ENCODE measurements at places on chromosomes 7 and 10.

GRCh38 chr10:14532473-14533251, 201.9 kb upstream of the FRMD4A start:
- H3K36me3 ChIP-seq, result peaks cover 19% of the 10 kb centered on the region
- peak overlapping the region; percentile 57 for H3K27ac ChIP-seq
- H3K4me3 ChIP-seq, result peak overlapping the region; percentile 35
- peaks cover 97% of the 10 kb centered on the region for H3K4me1 ChIP-seq
- no peak for DNase-seq
- no peaks in the 10 kb centered on the region for H3K27me3 ChIP-seq

- H3K4me1 ChIP-seq, result peaks cover 9% of the 10 kb centered on the region
- no peak overlapping the region for H3K27ac ChIP-seq
- H3K27me3 ChIP-seq, result no peaks in the 10 kb centered on the region
Measured at GRCh38 chr10:33483124-33483815, 148.8 kb upstream of the NRP1 start.

DNA sequence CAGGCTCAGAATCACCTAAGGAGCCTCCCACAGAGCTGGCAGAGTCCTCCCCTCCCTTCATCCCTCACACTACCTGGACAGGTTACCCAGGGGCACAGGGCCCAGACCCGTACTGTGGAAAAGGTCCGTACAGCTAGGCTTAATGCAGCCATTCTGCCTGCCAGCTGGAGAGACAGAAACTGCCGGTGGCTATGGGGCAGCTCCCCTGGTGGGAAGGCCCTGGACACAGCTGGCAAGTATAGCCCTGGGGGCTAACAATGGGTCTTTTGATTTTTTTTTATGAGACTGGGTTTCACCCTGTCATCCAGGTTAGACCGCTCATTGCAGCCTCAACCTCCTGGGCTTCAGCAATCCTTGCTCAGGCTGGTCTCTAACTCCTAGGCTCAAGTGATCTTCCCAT, 68.3 kb downstream of the GNA12 start:
- peaks cover 37% of the 10 kb centered on the region for H3K36me3 ChIP-seq
- H3K4me1 ChIP-seq, result peaks cover 16% of the 10 kb centered on the region
- H3K4me3 ChIP-seq, result no peak overlapping the region
- H3K27ac ChIP-seq, result no peak overlapping the region
- no peaks in the 10 kb centered on the region for H3K27me3 ChIP-seq

- H3K4me3 ChIP-seq, result peak overlapping the region; percentile 96
- no peaks in the 10 kb centered on the region for H3K27me3 ChIP-seq
- H3K36me3 ChIP-seq, result no peaks in the 10 kb centered on the region
- H3K4me1 ChIP-seq, result peaks cover 23% of the 10 kb centered on the region
- DNase-seq, result peak; percentile 75
Measured at GRCh38 chr7:100691676-100692577, 2.1 kb downstream of the GIGYF1 start.

DNA sequence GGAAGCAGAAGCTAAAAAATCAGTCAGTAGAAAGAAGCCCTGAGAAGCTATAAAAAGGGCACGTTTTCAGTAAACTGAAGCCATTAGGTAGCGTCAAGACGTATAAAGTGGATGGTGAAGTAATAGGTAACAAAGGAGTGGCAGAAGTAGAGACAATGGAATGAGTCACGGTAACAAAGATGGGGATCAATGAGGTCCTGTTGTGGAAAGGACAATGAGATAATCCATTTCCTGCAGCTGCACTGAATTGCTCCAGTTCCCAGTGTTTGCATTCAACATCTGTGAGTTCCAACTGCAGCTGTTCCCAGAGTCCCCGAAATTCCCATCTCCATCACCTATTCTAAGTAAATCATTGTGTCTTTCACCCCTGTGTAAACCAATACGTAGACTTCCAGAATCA, 4.8 kb upstream of the HYCC1 start:
- H3K27ac ChIP-seq, result no peak overlapping the region
- no peak overlapping the region for H3K4me3 ChIP-seq

DNA sequence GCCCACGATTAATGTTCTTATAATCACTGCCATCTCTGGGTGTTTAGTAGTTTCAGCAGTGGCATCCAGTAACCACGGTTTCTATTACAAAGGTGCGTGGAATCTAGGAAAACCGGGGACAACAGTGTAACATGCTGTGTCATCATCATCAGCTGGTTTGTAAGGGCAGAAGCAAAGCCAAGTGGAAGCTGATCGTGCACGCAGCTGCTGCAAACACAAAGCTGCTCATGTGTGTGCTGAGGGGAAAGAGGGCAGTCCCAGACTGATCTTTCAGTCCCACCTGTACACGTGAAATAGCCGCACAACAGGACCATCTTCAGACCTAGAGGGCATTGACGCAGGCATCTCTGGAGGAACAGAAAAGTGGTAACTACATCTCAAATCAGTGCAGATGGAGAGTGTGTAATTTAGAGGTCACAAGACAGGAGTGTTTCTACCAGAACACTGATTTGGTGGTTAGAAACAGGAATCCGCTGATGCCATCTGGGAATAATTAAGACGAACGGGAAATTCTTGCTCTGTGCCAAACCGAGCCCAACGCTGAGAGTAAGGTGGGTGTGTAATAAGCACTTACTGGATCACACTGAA, 13.4 kb downstream of the ANKRD16 start:
- no peaks in the 10 kb centered on the region for H3K27me3 ChIP-seq
- DNase-seq, result no peak
- peaks cover 12% of the 10 kb centered on the region for H3K4me1 ChIP-seq
- H3K4me3 ChIP-seq, result no peak overlapping the region
- no peak overlapping the region for H3K27ac ChIP-seq

DNA sequence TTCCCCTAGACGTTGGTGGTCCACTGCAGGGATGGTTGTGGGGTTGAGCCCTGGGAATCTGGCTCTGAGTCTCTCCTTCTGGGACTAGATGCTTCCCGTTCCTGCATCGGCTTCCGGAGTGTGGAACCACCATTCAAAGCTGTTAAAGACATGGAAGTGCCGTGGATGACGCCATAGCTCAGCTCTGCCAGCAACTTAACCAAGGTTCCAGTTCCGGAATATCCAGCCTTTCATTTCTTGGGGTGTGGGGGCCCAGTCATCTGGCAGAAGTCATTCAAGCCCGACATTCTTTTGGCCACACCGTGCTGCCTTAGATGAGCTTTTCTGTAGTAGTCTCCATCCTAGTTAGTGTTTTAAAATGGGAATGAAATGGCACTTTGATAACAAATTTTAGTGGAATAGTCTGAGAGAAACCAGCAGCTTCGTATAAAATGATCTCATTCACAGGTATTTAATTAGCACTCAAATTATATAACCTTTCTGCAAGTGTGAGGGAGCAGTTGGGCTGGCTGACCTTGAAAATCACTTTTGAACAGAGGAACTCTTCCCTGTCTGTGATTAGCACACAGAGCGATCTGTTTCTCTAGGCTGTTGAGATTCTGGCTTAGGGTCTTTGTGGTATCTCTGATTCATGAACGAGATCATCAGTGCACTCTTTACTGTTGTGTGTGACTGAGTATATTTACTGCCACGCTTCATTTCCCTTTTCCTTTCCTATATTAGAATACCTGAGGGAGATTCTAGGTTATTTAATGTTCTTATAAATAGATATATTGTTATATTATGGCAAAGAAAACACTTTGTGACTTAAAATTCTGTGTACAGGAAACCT, 19.9 kb downstream of the LMTK2 start:
- H3K4me3 ChIP-seq, result no peak overlapping the region
- H3K27ac ChIP-seq, result no peak overlapping the region
- no peak for DNase-seq

GRCh38 chr7:101128040-101128834, 1.3 kb downstream of the SERPINE1 start:
- H3K4me3 ChIP-seq, result no peak overlapping the region
- no peaks in the 10 kb centered on the region for H3K36me3 ChIP-seq
- peaks cover 26% of the 10 kb centered on the region for H3K27me3 ChIP-seq

DNA sequence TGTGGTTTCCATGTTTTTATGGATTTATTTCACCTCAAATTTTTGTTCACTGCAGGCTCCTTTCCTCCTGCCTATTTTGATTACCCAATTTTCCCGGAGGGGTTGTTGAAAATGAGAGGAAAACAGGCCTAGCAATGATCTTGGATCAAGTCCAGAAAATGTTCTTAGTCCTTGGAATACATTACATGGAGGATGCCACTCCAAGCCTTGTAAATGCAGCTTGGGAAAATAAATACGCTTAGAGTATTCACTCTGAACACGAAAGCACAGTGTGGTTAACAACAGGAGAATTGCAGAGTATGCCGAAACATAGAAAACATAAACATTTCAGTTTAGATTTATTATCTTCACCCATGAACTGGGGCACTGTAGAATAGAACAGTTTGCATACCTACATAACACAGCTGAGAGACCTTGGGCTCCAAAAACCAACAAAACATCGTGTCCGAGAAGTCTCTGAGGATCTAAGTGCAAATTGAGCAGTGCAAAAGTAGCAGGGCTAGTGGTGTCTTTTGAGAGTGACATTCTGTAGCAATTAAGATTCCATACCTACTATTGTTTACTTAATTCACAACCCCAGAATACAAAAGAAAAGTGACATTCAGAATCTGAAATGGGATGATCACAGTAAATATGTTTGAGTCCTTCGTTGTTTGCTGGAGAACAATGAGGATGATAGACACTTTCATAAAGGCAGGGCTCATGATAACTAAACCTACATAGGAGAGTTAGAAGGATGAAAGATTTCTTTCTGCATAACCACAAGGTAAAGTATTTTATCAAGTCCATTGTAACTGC, 7.6 kb upstream of the CD36 start:
- H3K27me3 ChIP-seq, result no peaks in the 10 kb centered on the region
- H3K4me1 ChIP-seq, result no peaks in the 10 kb centered on the region
- no peak overlapping the region for H3K27ac ChIP-seq

- peaks cover 33% of the 10 kb centered on the region for H3K27me3 ChIP-seq
- H3K27ac ChIP-seq, result no peak overlapping the region
- no peak for DNase-seq
- H3K4me3 ChIP-seq, result no peak overlapping the region
- no peaks in the 10 kb centered on the region for H3K4me1 ChIP-seq
- H3K36me3 ChIP-seq, result no peaks in the 10 kb centered on the region
Measured at GRCh38 chr7:45216181-45216580, 58.6 kb downstream of the RAMP3 start.

DNA sequence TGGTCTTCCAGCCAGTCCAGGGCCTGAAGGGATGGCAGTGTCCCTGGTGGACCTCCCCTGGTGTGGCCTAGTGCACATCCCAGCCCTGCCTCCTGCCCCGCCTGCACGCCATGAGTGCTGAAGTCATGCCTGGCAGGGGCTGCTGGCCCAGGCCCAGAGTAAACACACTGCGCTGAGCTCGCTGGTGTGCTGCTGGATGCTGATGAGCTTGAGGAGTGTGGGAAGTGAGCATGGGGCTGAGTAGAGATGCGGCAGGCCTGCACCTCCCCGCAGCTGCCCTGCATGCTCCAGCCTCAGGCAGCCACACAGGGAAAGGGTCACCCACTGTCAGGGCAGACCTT, 43.2 kb downstream of the HTRA1 start:
- no peak overlapping the region for H3K4me3 ChIP-seq
- peaks cover 2% of the 10 kb centered on the region for H3K27me3 ChIP-seq
- H3K4me1 ChIP-seq, result no peaks in the 10 kb centered on the region
- DNase-seq, result no peak

DNA sequence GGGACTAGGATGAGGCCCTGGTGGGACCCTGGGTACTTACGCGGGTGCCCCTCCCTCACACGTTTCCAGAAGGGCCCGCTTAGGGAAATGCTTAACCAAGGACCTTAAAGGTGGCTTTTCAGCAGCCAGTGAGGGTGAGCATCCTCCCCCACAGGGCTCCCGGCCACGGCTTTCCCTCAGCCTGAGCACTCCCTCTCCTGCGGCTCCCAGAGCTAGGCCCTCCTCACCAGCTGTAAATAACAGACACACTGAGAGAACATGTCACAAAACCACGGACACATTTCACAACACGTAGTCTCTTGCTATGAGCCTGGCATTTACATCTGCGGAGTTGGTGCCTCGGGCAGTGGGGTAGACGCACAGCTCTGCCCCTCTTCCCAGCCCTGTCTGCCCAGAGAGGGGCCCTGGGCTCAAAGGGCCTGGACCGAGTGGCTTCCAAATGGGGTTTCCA, 25.2 kb downstream of the GRID1 start:
- DNase-seq, result no peak
- H3K36me3 ChIP-seq, result no peaks in the 10 kb centered on the region
- no peaks in the 10 kb centered on the region for H3K27me3 ChIP-seq
- no peak overlapping the region for H3K4me3 ChIP-seq

Data from naive thymus-derived CD8-positive, alpha-beta T cell (primary cell).